Inflammatory macrophage (primary cell): ENCODE measurements at places on chromosomes 5 and 9.

- DNase-seq = no peak
Measured at GRCh38 chr9:130908146-130908877, 11.7 kb upstream of the QRFP start.

GRCh38 chr5:158724521-158725188, 375.1 kb downstream of the EBF1 start:
- DNase-seq = no peak

DNA sequence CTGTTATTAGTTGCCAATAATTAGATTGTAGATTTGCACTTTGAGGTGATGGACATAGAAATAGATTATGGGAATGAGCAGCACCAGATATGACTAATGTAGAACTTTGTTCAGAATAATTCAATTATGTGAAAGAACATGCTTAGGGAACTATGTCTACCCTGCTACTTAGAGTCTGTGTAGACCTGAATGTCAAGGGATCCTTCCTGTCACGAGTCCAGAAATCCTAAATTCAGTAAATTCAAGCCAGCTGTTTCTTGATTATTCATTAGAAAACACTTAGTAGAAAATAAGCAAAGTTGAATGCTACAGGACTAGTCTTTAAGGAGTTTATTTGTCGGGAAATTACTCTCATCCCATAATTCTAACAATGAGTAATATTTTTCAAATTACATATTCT, 887.3 kb upstream of the SEMA6A start:
- no peak for DNase-seq

DNA sequence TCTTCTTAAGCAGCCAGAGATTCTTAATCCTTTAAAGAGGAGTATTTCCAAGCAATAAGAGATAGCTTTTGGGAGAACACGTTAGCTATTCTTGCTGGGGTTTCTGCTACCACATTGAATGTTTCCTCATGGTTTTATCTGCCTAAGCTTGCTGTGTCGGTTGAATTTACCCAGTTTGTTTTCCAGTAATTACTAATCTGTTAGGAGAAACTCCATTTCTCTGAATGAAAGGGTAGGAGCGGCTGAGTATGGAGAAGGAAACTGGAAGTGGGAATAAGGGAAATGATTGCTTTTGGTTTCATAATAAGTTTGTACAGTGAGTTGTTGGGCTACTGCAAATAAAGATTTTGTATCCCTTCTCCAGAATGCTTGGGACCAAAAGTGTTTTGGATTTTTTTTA, 1.2 kb downstream of the JAK2 start:
- DNase-seq = peak; percentile 38

DNA sequence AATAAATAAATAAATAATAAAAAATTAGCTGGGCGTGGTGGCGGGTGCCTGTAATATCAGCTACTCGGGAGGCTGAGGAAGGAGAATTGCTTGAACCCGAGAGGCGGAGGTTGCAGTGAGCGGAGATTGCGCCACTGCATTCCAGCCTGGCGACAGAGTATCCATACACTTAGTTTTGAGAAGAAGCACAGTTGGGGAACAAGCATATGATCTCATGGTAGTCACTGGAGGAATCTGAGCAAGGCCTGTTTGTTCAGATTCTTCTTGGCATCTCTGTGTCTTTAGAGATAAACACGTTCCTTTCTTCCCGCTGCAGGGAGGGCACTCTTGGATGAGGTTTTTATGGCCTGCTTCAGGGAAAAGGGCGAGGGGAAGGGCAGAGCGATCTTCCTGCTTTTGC, 15.6 kb upstream of the DENND1A start:
- DNase-seq = no peak

GRCh38 chr9:74443036-74443750, 53.9 kb upstream of the RORB start:
- DNase-seq = no peak

DNA sequence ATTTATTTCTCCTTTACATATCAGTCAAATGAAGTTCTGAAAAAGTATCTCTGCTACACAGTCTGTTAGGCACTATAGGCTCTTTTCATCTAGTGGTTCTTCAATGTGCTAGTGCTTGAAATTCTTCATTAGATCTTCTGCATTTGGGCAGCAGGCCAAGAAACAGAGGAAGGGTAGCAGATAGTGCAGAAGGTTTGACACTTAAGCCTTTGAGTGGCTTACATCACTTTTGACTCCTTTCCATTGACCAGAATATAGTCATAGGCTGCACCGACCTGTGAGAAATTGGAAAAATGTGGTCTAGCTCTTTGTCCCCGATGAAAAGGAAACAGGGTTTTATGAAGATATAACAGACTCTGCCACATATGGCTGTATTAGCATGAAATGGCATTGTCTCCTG, 459.5 kb upstream of the PTGER4 start:
- no peak for DNase-seq

GRCh38 chr5:31767335-31768031, 128.6 kb downstream of the PDZD2 start:
- DNase-seq = peak; percentile 7

- peak; percentile 5 for DNase-seq
Measured at GRCh38 chr5:113632996-113633395, 119.5 kb downstream of the YTHDC2 start.

DNA sequence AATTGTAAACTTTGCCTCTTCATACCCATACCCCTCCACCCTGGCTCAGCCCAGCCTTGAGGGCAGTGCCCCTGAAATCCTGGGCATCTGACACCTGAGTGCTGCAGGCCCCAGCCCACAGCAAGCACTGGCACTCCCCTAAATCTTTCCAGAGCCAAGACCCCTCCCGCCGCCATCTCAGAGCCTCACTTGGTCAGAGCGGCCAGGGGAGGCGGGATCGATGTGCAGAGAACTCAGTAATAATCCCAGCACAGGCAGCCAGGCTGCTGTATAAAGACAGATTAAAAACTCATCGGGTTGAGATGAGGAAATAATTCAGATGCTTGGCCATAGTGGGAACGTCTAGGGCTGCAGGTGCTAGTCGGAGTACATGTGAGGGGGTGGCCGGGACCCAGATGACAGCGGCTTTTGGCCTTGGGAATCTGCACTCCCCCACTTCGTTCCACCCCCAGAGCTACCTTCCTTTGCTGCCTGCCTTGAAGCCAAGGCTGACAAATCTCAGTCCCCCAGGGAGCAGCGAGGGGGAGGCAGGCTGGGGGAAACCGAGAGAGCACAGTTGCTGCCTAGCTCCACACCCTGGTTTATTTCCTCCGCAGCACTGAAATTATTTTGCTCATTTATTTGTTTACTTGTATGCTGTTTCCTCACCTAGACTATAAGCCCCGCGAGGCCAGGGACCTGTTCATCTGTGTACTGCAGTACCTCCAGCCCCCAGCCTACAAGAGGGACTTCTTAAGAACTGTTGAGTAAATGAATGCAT, 19.5 kb upstream of the ARAP3 start:
- DNase-seq = no peak

DNA sequence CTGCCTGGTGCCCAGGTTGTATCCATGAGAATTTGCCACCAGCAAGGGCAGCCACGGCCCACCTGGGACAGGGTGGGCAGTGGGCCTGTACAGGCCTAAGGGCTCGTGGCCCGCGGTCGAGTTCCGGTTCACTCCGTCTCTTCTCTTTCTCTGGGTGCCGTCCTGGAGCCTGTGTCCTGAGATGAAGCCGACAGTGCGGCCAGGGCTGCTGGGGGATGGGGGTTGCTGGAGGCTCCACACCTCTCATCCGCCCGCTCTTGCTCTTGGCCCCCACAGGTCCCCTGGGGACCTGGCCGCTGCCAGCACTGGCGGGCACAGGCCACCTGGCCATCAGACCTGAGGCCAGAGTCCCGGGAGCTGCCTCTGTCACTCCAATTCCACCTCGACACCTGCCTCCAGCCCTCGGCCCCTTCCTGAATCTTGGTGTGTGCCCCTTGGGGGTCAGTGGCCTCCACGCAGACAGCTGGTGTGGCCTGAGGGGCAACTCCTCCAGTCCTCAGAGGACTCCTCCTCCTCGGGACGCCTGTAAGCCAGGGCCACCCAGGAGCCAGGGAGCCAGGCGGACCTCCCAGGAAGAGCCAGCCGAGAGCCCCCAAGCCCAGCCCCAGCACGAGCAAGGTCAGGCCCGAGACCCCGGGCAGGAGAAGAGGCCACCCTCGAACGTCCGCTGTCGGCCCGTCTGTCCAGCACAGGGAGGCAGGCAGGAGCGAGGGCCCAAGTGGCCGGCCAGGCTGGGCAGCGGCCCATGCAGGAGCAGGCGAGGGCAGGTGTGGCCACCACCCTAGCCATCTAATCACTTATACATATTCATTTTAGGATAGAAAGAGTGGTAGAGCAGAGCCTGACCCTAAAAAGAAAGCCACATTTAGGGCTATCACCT, 5.2 kb downstream of the LRRC26 start:
- no peak for DNase-seq

DNA sequence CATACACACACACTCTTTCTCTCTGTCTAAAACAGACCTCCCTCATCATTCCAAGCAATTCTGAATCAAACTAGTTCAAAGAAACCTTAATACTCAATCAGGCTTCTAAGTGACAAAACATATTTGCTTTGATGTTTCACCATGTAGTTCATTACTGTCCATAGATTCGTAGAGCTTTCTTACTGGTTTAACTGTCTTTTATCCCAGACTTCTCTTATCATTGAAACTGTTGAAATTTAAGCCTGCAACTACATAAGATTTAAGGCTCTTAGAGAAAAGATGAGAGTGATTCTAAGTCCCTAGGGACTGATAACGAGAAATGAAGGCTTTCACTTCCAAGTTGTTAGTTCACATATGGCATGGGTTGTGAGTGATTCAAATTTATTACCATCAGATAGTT, 11.0 kb upstream of the PLAC8L1 start:
- DNase-seq = no peak

GRCh38 chr5:93069276-93069675, 511.7 kb downstream of the NR2F1-AS1 start:
- DNase-seq = no peak

DNA sequence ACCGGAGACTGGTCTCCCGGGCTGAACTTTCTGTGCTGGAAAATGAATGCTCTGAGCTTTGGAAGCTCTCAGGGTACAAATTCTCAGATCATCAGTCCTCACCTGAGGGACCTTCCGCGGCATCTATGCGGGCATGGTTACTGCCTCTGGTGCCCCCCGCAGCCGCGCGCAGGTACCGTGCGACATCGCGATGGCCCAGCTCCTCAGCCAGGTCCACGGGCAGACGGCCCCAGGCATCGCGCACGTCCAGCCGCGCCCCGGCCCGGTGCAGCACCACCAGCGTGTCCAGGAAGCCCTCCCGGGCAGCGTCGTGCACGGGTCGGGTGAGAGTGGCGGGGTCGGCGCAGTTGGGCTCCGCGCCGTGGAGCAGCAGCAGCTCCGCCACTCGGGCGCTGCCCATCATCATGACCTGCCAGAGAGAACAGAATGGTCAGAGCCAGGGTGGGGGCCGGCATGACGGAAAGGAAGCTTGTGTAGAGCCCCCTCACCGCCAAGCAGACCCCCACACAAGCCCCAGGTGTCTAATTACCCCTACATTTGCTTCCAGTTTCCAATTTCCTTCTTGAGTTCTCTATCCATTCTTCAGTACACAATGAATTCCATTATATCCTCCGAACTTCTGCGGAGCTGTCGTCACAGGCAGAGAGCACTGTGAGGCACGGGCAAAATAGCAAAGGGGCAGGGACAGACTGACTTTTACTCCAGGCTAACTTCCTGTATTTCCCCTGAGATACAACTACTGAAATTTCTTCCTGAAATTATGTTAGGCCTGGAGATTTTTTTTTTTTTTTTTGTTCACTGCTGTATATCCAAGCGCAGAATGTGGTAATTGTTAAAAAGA, 23.2 kb downstream of the CDKN2A start:
- peak; percentile 40 for DNase-seq

- no peak for DNase-seq
Measured at GRCh38 chr5:57853929-57854697, 371.5 kb upstream of the ACTBL2 start.

DNA sequence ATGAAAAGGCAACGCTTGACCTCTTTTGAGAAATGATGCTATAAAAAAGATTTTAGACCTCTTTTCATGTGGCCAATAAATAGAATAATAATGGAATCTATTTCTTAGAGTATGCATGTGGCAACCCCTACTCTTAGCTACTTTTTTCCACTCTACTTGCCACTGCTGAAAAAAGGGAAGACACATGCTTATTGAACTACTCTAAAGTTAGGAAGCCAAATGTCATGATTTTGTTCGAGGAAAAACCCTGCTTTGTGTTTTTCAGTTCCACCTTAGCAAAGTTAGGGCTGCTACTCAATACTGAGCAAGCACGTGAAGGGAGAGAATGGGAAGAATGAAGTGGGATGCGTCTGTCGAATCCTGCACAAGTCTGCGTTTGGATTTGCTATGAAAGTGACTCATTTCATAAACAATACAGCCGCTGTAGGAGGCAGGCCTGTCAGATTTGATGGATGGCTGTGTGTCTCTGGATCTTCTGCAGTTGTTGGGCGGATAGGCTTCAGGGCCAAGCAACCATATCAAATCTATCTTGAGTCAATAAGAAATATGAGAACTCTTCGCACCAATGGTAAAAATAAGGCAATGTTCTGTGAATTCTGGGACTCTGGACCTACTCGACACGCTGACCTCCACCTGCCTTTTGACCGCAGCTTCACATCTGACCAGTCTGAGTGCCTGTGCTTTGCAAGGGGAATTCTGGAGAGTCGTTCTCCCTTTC, 333.6 kb downstream of the PIK3R1 start:
- DNase-seq = no peak

DNA sequence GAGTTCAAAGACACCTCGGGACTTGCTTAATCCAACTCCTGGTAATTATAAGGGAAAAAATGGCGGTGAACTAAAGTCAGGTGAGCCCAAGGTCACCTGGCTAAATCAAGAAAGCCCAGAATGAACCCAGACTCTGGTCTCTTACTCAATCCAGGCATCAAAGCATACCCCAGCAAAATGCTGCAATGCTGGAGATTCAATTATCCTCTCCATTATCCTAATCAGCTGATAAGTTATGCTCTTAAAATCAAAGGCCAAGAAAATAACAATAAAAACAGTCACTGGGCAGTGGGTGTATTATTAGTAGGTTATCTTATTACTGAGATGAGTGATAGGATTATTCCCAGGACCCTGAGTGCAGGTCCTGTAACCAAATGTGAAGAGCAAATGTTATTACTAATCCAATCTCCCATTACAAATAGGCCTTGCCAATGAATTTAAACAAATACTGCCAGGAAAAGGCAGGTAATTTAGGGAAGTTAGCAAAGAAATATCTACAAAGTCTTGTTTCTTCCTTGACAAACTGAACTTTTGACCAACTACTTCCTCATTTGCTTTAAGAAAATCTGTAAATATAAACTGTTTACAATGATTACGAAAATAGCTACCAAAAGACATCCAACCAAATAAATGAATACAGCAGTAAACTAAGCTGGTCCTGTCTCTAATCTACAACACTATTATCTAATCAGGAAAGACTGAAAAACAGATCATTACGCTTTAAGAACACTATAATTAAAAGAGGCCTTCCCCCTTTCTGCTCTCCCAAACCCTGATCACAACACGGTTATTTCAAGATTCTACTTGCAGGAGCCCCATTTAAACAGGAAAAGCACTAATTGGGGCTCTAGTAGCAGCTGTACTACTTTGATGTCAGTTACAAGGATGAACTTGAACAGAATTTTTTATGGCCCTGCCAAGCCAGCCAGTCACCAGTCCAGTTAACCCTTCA, 103.2 kb downstream of the MED27 start:
- no peak for DNase-seq
